ENCODE measurements at places on chromosomes 7 and 10. TPM values are rescaled to one million over a fixed set of nuclear protein-coding genes. Genes with fewer than 3 reads are reported as not detected.
A peak's percentile ranks its signal among the peaks of the same experiment; 100 is the strongest.

DNA sequence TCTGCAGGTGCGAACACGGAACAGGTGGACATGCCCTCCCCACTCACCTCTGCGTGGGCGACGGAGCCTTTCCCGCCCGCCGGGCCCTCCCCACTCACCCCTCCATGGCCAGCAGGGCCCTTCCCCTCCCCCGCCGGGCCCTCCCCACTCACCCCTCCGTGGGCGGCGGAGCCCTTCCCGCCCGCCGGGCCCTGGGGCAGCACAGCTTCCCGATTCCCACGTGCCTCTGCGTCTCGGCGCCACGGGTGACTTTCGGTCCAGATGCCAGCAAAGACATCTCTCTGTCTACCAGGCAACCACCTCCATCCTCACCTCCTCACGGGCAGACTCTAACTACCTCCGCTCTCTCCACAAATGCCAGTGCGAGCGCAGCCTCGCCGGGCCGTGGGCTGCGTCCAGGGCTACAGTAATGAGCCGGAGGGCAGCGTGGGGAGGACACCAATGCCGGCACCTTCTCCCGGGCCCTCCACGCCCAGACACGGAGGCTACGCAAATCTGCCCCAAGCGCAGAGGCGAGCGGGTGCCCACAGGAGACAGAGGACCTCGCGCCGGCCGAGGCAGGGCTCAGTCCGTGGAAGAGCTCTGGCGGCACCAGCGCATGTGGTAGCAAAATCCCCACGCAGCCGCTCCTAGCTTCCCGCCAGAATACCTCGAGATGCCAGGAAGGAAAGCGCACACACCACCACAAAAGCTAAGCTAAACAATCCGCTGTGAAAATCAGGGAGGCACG lies 21.8 kb downstream of the GPER1 start:
- no peak overlapping the region for H3K27ac ChIP-seq
- H3K4me3 ChIP-seq = no peak overlapping the region
- H3K4me1 ChIP-seq = no peaks in the 10 kb centered on the region
- DNase-seq = peak; percentile 49

GRCh38 chr10:95248989-95249388 lies 41.8 kb downstream of the PDLIM1 start:
- no peak overlapping the region for H3K27ac ChIP-seq
- no peak overlapping the region for H3K4me3 ChIP-seq
- no peak for DNase-seq
- peaks cover 19% of the 10 kb centered on the region for H3K4me1 ChIP-seq
- peaks cover 70% of the 10 kb centered on the region for H3K36me3 ChIP-seq

Gene GPER1
- 3.7 TPM for polyA plus RNA-seq

- H3K27me3 ChIP-seq = no peaks in the 10 kb centered on the region
- H3K36me3 ChIP-seq = no peaks in the 10 kb centered on the region
- peaks cover 41% of the 10 kb centered on the region for H3K4me1 ChIP-seq
- DNase-seq = no peak
- H3K27ac ChIP-seq = no peak overlapping the region
These were observed 7.8 kb downstream of the NODAL start for GRCh38 chr10:70433581-70434280.

Gene PNLIPRP2
- polyA plus RNA-seq = 0.15 TPM

DNA sequence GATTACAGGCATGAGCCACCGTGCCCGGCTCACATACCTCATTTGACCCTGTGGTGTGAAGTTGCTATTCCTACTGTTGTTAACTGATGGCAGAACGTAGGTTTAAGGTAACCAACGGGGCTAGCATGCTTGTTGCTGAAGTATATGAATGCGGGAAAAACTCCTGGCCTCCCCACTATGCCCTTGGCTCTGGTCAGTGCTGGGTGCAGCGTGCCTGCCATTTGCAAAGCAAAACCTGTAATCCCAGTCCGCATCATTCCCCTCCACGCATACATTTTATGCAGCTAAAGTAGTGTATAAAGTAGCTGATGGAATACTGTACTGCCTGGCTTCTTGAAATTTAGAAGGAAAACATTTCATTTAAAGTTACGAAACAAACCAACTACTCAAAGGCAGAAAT lies 273.3 kb downstream of the SDK1 start:
- no peak overlapping the region for H3K27ac ChIP-seq
- DNase-seq = no peak
- no peaks in the 10 kb centered on the region for H3K27me3 ChIP-seq
- H3K36me3 ChIP-seq = no peaks in the 10 kb centered on the region

DNA sequence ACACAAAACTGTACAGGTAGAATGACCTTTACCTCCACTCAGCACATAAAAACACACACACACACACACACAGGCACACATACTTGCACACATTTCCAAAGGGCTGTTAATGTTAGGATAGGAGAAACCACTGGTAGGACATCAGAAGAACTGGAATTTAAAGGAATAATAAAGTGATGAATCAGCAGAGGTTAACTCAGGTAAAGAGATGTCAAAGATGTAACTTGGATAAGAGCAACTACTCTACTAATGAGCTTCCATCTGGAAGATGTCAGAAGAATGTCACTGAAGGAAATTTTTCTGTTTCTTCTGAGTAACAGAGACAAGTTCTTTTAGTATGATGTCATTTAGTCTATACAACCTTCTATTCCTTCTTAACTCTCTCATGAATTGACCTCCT lies 26.4 kb upstream of the GPR37 start:
- no peaks in the 10 kb centered on the region for H3K27me3 ChIP-seq
- H3K4me3 ChIP-seq = no peak overlapping the region
- no peak for DNase-seq
- no peaks in the 10 kb centered on the region for H3K36me3 ChIP-seq

DNA sequence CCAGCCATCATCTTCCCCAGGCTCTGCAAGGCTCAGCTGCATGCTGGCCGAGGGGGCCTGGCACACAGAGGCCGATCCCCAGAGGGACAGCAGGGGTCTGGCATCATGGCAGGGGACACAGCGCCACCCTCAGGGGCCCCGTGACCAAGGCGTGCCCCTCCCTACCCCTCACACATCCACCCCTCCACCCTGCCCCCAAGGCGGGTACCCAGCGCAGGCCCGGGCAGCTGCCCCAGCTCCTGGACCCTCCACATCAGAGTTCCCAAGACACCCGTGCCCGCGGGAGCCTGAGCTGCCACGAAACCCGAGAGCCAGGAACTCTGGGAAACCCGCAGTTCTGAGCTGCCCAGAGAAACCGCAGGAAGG lies 46.5 kb upstream of the TNRC18 start:
- no peak overlapping the region for H3K27ac ChIP-seq
- H3K4me1 ChIP-seq = no peaks in the 10 kb centered on the region
- no peak for DNase-seq
- H3K4me3 ChIP-seq = no peak overlapping the region
- H3K36me3 ChIP-seq = no peaks in the 10 kb centered on the region
